Kidney epithelial cell (primary cell): ENCODE measurements at places on chromosomes 5 and 9. TPM values are rescaled to one million over a fixed set of nuclear protein-coding genes. Genes with fewer than 3 reads are reported as not detected.

Gene FOXD4L6
- not detected in 2 replicates for total RNA-seq

Gene NR4A3
- 0.41 and 0.50 TPM in 2 replicates for total RNA-seq

DNA sequence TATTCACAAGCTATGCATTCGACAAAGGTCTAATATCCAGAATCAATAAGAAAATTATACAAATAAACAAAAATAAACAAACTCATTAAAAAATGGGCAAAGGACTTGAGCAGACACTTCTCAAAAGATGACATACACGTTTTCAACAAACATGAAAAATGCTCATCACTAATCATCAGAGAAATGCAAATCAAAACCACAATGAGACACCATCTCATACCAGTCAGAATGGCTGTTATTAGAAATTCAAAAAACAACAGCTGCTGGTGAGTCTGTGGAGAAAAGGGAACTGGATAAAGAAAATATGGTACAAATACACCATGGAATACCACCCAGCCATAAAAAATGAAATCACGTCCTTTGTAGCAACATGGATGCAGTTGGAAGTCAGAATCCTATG is 45.1 kb upstream of the PUM3 start:
- DNase-seq, result no peak

DNA sequence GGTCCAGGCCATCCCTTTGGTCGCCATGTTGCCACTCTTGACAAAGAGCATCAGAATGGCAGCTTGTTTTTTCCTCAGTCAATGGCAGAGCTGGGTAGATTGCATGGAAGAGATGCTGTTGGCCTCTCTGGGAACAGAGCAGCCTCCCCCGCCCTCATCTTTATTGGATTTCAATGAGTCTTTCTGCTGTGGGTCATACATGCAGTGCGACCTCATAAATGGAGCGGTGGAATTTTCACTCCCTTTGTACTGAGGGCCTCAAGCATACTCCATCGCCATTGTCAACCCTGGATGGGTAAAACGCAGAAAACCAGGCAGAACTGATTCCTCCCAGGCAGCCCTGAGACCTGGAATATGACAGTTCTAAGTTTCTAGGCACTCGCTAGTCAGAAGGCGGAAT is 71.8 kb downstream of the ZNF618 start:
- no peak for DNase-seq

DNA sequence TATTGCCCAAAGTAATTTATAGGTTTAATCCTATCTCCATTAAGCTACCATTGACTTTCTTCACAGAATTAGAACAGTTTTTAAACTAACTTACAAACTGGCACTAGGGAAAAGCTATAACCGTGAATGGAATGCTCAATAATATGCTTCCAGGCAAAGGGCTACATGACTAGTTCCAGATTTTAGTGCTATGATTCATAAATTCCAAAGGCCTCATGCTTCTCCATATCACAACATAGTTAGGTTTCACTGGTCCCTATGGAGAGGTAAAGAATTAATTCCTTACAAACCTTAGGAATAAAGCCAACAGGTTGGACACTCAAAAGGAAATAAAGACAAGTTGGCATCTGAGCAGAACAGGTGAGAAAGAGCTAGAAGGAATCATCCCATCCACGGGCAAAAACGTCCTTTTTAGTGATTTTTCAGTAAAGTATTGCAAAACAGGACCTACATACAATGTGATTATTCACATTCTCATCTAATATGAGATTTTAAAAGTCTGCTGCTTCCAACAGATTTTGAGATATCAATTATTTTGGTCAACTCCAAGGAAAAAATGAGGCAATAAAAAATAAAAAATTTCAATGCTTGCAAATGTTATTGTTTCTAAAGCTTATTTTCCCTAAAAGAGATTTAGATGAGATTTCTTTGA is 97.0 kb upstream of the TARS1 start:
- peak; percentile 32 for DNase-seq

DNA sequence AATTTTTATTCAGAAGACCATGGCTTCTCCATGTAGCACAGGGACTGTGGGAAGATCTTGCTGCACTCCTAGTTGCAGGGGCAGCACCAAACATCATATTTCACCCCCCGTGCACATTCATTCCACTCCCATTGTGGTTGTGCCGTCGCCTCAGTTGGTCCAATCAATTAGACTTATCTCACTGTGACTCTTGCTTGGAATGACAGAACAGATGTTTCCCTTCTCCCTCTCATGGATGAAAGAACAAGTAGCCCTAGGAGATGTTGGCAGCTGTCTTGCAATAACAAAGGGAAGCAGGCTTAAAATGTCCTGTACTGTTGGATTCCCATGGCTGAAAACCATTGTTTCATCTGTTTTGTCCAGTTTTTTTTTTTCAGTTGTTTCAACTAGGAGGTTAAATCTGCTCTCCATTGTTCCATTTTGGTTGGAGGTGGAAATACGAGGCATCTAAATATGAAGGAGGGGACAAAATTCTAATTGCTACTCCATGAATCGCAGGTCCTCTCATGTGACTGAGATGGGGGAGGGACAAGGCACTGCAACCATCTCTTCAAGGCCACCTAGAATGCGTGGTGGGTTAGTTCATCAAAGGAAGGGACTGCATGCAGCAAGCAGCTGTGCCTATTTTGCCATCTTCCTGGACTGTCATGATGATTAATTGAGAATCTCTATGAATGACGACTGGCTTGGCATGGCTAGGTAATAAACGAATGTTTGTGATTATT is 214.4 kb downstream of the NSG2 start:
- no peak for DNase-seq
